ENCODE measurements at places on chromosomes 1 and 21.

DNA sequence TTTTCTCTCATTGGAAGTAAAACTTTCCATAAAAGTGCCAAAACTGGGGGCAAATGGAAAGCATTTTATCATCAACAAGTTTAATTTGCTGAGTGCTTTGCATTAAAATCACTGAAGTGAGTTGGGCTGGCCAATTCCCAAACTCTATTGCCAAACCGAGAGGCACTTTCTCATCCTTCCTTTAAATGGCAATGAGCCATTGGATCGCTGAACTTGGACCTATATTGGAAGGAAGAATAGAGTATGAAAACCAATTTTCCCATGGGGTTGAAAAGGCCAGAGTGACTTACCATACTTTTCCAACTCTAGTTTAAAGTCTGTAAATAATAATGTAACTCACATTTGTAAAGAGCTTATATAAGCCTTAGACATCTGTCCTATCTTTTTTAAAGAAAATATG, 189.1 kb upstream of the C1orf87 start:
- DNase-seq: no peak

DNA sequence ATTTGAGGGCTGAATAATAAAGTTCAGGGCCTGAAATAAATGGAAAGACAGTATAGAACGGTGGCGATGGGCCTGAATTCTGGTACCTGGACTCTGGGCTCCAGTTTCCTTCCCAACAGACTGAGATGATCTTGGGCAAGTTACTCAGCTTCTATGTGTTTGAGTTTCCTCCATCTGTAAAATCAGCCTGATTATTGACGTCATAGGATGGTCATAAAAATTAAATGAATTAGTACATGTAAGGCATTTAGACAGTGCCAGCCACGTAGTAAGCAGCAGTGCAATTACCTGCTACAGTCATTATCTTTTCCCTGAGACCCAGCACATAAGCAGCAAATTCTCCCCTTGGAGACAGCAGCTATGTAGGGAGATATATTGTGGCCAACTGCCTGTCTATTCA, 260.9 kb downstream of the NTNG1 start:
- DNase-seq: no peak

GRCh38 chr1:27548136-27548853, 55.6 kb downstream of the AHDC1 start:
- no peak for DNase-seq

DNA sequence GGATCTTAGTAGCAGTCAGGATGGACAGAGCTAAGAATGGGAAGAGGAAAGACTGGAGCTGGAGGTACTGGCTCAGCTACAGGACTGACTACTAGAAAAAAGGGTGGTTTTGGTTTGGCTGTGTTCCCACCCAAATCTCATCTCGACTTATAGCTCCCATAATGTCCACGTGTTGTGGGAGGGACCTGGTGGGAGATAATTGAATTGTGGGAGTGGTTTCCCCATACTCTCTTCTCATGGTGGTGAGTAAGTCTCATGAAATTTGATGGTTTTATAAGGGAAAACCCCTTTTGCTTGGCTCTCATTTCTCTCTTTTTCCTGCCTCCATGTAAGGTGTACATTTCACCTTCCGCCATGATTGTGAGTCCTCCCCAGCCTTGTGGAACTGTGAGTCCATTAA, 466.5 kb upstream of the DEPDC1 start:
- no peak for DNase-seq

DNA sequence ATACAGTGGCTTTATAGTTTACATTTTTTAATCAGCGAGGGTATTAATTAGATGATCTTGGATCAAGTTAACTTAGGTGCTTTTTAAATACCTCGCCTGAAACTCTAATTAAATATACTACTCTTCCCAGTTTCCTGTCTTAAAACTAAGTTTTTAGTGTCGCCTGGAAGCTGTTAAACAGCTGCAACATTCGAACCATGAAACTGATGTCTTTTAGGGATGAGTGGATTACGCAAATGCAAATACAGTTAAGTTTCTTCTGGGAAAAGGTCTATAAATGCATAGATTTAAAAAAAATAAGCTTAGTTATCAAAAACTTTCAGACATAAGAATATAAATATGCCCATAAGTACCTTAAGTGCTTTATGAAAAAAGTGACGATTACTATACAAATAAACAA, 228.3 kb downstream of the PTPRC start:
- no peak for DNase-seq

DNA sequence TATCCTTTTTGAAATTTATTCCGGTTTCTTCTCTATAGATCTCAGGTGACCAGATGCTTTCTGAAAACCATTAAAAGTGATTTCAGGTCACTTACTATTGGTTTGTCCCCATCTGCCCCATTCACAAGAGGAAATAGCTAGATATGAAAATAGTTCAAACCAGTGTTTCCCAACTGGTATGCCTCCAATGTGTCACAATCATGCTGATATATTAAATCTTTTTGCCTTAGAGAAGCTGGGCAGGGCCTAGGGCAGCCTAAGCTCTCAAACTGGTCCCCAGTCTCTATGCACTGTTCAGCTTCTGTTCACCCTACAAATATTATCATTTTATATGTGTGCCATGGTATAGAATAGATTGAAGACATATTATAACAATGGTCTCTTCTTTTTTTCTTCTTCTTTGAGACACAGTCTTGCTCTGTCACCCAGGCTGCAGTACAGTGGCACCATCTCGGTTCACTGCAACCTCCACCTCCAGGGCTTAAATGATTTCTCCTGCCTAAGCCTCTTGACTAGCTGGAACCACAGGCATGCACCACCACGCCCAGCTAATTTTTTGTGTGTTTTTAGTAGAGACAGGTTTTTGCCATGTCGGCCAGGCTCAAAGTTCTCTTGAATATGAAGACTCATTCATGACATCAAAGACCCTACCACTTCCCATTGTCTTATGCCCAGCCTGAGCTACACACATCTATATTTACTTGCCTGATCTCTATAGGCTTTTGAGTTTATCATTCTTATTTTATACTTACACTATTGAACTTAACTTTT, 15.7 kb downstream of the PTPN22 start:
- DNase-seq: no peak

- DNase-seq: no peak
Measured at GRCh38 chr1:2194319-2194897, at the start of gene FAAP20. Gene FAAP20 (minus strand): TSS chr1:2194772. CDS start chr1:2194749, 23 bp downstream.

GRCh38 chr1:230773396-230774033, 26.3 kb downstream of the CAPN9 start:
- no peak for DNase-seq

GRCh38 chr1:232568331-232568852, 61.5 kb downstream of the SIPA1L2 start:
- DNase-seq: no peak

DNA sequence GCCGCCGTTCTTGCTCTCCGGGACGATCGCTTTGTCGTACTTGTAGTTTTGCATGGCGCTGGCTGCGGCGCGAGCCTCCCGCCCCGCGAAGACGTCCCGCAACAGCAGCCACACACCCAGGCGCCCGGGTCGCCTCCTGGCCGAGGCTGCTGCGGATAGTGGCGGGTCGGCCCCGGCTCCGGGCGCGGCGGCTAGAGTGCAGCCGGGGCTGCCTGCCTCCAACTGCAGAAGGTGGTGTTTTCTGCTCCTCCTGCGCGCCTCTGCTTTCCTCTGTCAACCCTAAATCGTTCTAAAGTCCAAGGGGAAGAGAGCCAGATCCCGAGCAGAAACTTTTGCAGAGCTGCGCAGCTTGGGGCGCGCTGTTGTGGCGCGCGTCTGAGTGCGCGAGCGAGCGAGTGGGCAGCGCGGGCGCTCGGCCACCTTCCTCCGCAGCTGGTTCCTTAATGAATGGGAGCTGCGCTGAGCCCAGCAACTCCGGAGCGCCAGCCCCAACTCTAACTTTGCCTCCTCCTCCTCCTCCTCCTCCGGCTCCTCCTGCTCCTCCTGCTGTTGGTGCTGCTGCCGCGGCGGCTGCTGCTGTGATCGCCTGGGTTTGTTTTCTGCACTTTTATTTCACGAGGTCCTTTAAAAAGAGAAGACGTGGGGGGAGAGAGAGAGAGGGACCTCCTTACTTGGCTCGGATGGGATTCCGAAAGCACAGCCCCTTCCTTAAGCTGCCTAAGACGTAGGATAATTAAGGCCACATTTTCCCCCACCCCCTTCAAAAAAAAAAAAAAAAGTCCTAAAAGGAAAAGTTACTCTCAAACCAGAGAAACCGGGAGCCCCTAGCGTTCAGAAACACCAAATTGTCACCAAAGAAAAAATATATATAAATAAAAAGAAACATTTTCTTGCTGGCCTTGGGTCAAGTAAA, at the start of gene PLPP3:
TSS of gene PLPP3 (minus strand) at position 601 of the 913 bp plus-strand sequence. CDS start at position 54, 547 bp downstream.
- DNase-seq: peak; percentile 70

DNA sequence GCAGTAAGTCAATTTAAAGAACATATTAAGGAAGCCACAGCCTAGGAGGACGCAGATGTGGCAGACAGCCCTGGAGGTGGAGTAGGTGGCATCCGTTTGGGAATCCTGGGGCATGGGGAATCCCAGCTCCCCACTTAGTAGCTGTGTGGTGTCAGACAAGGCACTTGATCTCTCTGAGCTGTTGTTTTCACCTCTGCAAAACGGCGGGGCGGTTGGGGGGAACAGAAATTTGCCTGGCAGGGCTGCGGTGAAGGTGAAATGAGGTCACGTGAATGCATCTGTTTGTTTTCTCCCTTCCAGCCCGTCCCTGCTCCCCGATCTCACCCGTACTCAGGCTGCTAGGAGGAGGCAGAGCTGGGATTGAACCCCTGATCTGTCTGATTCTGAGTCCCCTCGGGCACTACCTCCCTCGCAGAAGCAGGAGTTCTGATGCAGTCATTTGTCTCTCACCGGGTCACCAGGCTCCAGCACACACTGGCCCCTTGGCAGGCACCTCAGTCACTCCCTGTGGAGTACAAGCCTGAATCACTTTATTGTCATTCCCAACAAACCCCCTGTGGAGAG, 2.2 kb upstream of the LAPTM5 start:
- DNase-seq: no peak

- DNase-seq: no peak
Measured at GRCh38 chr1:22133247-22133930, 9.5 kb downstream of the WNT4 start.

- no peak for DNase-seq
Measured at GRCh38 chr1:41977326-41977725, 58.6 kb upstream of the HIVEP3 start.
